Transverse colon (tissue), 4 donors: ENCODE measurements at places on chromosomes 2 and 18. TPM values are rescaled to one million over a fixed set of nuclear protein-coding genes. Genes with fewer than 3 reads are reported as not detected.

NAT8 gene
- not detected for total RNA-seq

C1GALT1C1L gene
- not detected for total RNA-seq

VIT gene
- total RNA-seq = 1.4 TPM

REG1B gene
- total RNA-seq = not detected

SMPD4 gene
- 29.1 TPM for total RNA-seq

DNA sequence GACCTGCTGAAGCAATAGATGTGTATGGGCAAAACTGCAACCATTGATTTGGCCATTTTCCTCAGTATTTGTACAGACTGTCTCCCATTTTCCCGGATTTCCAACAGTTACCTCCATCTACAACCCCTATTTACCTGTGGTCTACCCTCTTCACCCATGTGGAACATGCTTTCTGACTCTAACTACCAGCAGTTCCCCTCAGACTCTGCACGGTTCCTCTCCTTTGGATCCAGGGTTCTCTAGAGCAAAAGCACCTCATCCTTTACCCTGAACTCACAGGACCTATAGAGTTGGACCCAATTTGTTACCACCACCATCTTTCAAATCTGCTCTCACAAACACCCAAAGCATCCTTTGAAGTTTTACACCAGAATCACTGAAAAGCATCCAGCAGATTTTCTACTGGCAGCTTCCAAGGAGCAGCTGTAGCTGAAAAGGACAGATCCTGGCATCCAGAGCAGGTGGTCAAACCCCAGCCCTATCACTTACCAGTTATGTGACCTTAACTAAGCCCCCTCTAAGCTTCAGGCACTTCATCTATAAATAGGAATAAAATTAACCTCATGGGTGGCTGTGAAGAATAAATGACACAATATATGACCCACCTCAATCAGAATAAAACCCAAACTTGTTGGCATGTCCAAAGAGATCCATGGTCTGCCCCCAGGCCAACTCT is 15.3 kb downstream of the CYTIP start:
- no peak for DNase-seq
- no peaks in the 10 kb centered on the region for H3K27me3 ChIP-seq
- H3K27ac ChIP-seq = no peak overlapping the region
- H3K36me3 ChIP-seq = no peaks in the 10 kb centered on the region
- no peak overlapping the region for H3K4me3 ChIP-seq

- H3K36me3 ChIP-seq = no peaks in the 10 kb centered on the region
- no peak overlapping the region for H3K27ac ChIP-seq
- peaks cover 4% of the 10 kb centered on the region for H3K27me3 ChIP-seq
- H3K4me1 ChIP-seq = no peaks in the 10 kb centered on the region
- H3K4me3 ChIP-seq = no peak overlapping the region
Observed at GRCh38 chr2:170321526-170321925, 143.6 kb downstream of the MYO3B start.

DNA sequence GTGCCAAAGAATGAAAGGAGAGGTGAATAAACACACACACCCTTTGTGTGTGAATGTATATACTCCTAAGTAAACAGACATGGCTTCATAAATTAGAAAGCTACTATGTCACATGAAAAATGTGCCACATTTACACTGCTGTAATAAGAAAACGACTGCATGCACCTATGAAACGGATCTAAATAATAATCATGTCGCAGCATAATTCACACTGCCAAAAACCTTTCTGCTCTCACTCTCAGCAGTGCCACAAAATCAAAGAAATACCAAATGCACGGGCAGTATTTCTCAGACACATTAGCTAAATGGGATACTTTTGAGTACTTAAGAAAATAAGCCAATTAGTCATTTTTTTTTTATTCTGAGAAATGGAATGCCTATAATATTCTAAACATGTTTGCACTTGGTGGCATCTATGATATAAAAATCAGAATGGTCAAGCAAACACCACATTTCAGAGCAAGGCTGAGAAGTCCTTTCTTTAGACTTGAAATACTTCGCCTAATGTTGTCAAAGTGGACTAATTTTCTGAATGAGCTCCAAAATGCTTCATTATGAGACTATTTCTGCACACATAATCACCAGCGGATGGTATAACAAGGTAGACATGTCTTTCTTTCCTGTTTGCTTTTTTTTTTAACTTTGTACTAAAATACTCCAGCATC is 6.6 kb downstream of the BCL11A start:
- H3K36me3 ChIP-seq = no peaks in the 10 kb centered on the region
- no peak for DNase-seq
- H3K4me1 ChIP-seq = peaks cover 39% of the 10 kb centered on the region
- peak overlapping the region; percentile 87 for H3K27ac ChIP-seq
- no peak overlapping the region for H3K4me3 ChIP-seq

GRCh38 chr2:102401456-102401855 is 21.5 kb upstream of the IL18RAP start:
- no peak for DNase-seq
- no peaks in the 10 kb centered on the region for H3K4me1 ChIP-seq
- H3K4me3 ChIP-seq = no peak overlapping the region
- no peak overlapping the region for H3K27ac ChIP-seq

GRCh38 chr2:33126958-33127357 is 180.2 kb downstream of the LTBP1 start:
- no peak overlapping the region for H3K4me3 ChIP-seq
- no peak overlapping the region for H3K27ac ChIP-seq
- no peaks in the 10 kb centered on the region for H3K36me3 ChIP-seq
- no peak for DNase-seq
- H3K4me1 ChIP-seq = no peaks in the 10 kb centered on the region

DNA sequence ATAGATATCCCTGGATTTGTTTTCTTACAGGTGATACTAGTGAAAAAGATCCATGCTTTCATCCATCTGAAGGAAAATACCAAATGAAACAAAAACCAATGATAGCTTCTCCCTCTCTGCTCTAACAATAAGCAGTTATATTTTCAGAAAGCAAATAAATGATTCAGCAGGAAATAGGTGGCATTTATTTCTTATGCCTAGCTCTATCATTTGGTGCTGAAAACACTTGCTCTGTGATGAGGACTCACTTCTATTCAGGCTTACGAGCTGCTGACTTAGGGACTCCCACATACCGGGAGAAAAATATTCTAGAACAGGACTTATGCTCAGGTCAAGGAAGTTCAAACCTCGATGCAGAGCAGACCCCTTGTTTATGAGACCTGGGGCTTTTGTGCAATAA is 142.6 kb downstream of the SETBP1 start:
- H3K4me1 ChIP-seq = peaks cover 60% of the 10 kb centered on the region
- H3K27me3 ChIP-seq = no peaks in the 10 kb centered on the region
- DNase-seq = no peak
- H3K4me3 ChIP-seq = no peak overlapping the region

GRCh38 chr18:79317703-79318102 is 78.0 kb upstream of the NFATC1 start:
- H3K36me3 ChIP-seq = no peaks in the 10 kb centered on the region
- no peak overlapping the region for H3K27ac ChIP-seq
- H3K4me3 ChIP-seq = no peak overlapping the region
- H3K4me1 ChIP-seq = no peaks in the 10 kb centered on the region

DNA sequence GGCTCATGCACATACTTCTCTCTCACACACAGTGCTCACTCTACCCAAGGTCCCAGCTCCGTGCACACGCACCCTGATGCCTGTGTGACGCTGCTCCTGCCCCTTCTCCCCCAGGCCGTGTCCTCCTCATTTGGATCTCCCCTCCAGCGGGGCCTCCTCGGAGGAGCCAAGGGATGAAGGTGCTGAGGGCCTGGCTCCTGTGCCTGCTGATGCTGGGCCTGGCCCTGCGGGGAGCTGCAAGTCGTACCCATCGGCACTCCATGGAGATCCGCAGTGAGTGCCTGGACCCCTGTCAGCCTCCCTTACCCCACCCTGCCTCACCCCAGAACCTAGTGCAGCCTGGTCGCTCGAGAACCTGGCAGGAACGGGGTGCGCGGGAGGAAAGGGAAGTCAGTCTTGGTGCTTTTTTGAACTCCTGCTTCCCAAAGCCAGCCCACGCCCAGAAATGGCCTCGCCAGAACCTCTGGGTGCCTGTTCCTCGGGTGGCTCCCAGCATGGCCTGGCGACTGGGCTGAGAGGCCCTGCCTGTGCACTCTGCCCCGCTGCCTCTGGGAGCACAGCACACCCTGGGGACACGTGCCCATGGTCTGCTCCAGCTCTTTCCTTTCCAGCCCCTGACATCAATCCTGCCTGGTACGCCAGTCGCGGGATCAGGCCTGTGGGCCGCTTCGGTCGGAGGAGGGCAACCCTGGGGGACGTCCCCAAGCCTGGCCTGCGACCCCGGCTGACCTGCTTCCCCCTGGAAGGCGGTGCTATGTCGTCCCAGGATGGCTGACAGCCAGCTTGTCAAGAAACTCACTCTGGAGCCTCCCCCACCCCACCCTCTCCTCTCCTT is at the start of gene PRLH:
Gene PRLH (plus strand): TSS at position 174 of the 835 bp plus-strand sequence. CDS start 0 bp downstream, at position 174.
- H3K4me1 ChIP-seq = no peaks in the 10 kb centered on the region
- no peak within 1 kb of the TSS for H3K27ac ChIP-seq
- no peak within 1 kb of the TSS for H3K4me3 ChIP-seq
- peaks cover 12% of the 10 kb centered on the region for H3K27me3 ChIP-seq
- no peak for DNase-seq
- no peaks in the 10 kb centered on the region for H3K36me3 ChIP-seq

DNA sequence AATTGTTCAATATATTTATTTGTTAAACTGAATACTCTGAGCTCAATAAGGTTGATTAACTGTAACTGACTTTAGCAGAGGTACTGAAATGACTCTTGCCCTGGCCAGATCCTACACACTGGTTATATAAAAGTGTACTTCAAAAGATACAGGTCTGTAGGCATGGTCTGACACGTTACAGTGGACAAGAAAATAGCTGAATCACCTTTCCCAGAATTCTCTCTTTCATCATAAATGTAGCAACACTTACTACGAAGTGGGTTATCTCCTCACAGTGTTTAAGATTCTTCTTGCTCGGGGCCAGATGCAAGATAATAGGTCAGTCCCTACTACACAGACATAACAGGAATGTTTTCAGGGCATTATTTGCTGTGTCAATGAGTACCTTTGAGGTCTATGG is 107.0 kb upstream of the ZC3H15 start:
- H3K4me1 ChIP-seq = no peaks in the 10 kb centered on the region
- H3K36me3 ChIP-seq = no peaks in the 10 kb centered on the region
- no peak overlapping the region for H3K27ac ChIP-seq
- no peak for DNase-seq
- H3K27me3 ChIP-seq = no peaks in the 10 kb centered on the region
- no peak overlapping the region for H3K4me3 ChIP-seq

DNA sequence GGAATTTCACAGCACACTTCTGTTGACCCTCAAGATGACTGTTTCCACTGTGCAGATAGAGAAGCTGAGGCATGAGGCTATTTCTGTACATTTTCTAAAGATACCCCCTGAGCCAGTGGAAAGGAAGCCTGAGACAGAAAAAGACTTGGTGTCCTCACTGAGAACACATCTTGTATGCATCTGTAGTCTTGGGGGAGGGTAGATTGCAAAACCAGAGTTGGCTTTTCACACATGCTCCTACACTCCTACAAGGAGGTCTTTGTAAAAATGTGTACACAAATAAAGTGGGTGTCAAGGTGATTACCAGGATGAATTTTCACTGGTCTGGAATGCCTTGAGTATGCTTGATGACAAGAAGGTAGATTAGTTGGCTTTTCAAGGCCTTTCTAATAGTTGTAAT is 98.0 kb downstream of the KCTD18 start:
- DNase-seq = no peak
- no peak overlapping the region for H3K27ac ChIP-seq
- H3K36me3 ChIP-seq = peaks cover 5% of the 10 kb centered on the region
- no peak overlapping the region for H3K4me3 ChIP-seq
- H3K4me1 ChIP-seq = peaks cover 21% of the 10 kb centered on the region

DNA sequence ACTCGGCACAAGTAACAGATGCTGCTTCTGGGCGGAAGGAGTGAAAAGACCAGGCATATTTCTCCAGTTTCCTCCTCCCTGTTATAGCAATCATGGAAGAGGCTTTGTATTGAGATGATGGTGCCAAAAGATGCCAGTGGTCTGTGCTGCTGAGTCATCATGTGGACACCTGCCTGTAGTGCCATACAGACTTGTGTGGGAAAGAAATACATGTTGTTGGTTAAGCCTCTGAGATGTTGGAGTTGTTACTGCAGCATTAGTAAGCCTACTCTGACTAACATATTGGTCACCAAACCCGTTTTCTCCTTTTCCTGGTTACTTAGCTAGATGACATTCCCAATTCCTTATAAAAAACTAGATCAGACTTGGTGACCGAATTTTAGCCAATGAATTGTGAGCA is 356.9 kb downstream of the ZNF521 start:
- no peak for DNase-seq
- no peaks in the 10 kb centered on the region for H3K36me3 ChIP-seq
- no peak overlapping the region for H3K27ac ChIP-seq
- no peaks in the 10 kb centered on the region for H3K4me1 ChIP-seq
- no peaks in the 10 kb centered on the region for H3K27me3 ChIP-seq

DNA sequence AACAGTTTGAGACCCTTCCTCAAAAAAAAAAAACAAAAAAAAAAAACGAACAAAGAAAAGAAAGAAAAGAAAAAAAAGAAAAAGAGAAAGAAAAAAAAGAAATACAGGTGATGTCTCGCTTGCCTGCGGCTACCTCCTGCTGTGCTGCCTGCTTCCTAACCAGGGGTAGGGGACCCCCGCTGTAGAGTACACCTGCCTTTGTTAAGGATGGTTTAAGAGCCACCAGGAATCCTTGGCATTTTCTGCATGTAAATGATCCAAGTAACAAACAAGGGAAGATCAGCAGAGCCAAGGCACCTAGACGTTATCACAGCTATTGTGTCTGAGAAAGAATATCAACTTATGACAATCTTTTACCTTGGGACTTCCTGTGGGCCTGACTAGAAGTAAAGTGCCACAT is 856.8 kb upstream of the GCFC2 start:
- H3K27me3 ChIP-seq = no peaks in the 10 kb centered on the region
- H3K4me3 ChIP-seq = no peak overlapping the region
- no peaks in the 10 kb centered on the region for H3K36me3 ChIP-seq

- H3K27me3 ChIP-seq = no peaks in the 10 kb centered on the region
- H3K4me3 ChIP-seq = no peak overlapping the region
- DNase-seq = no peak
- no peaks in the 10 kb centered on the region for H3K36me3 ChIP-seq
Observed at GRCh38 chr2:39930175-39930917, 151.3 kb upstream of the THUMPD2 start.

GRCh38 chr2:138536302-138536701 is 34.7 kb downstream of the SPOPL start:
- DNase-seq = no peak
- no peaks in the 10 kb centered on the region for H3K36me3 ChIP-seq
- peaks cover 18% of the 10 kb centered on the region for H3K4me1 ChIP-seq
- H3K27me3 ChIP-seq = no peaks in the 10 kb centered on the region
- no peak overlapping the region for H3K27ac ChIP-seq

DNA sequence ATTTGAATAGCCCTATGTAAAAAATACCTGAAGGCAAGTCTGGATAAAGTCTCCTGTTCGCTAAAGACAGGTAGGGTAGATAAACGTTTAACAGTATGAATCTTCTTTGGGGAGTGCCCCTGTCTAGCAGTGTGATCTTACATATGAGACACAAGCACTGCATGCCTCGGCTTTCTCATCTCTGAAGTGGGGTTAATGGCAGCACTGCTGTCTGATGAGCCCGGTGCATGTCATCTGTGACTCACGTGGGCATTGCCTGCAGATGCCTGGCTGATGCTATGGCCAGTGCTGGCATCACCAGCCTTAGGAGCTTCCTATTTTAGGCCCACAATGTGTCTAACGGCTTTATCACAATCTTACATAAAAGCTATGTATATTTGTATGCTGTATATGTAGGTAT is 50.1 kb downstream of the GALR1 start:
- no peaks in the 10 kb centered on the region for H3K4me1 ChIP-seq
- no peak overlapping the region for H3K4me3 ChIP-seq
- no peak overlapping the region for H3K27ac ChIP-seq
- no peak for DNase-seq
- H3K27me3 ChIP-seq = no peaks in the 10 kb centered on the region
